ENCODE measurements at places on chromosomes 2 and 18.

DNA sequence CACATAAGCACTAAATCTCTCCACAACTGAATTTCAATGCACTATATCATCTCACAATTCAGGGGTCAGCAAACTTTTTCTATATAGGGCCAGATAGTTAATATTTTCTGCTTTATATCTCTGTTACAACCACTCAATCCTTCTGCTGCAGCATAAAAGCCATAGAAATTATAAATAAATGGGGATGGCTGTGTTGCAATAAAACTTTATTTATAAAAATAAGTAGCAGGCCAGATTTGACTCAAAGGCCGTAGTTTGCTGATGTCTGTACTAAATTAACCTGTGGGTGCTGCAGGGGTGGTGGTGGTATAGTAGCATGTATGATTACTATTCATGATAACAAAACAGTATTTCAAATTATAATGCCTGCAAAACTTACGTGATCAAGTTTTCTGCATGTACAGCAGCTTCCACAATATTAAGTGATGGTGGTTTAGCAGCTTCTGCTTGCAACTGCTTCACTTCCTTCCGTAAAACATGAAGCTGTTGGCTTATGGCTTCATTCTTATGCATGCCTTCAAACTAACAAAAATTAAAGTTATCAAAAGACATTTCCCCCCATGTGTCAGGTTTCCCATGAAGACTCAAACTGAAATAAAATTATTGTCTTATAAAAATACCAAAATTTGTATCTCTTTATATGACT lies 64.1 kb downstream of the SIGLEC15 start:
- no peak for DNase-seq

DNA sequence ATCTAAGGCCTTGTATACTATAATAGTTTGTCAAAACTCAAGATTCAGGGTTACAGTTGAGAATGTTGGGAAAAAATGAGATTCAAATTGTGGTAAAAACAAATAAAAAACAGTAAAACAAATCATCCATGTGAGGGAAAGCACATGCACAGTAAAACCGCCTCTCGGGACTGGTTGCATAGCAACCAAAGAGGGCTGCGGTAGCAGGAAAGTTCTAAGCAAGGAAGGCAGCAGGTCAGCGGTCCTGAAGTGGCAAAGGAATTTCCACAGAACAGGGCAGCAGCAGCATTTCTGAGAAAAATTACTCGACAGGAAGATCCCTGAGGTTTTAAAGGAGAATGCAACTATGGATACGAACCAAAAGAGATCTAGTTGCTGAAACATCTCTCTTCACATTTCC lies 93.7 kb downstream of the DYNAP start:
- no peak for DNase-seq

DNA sequence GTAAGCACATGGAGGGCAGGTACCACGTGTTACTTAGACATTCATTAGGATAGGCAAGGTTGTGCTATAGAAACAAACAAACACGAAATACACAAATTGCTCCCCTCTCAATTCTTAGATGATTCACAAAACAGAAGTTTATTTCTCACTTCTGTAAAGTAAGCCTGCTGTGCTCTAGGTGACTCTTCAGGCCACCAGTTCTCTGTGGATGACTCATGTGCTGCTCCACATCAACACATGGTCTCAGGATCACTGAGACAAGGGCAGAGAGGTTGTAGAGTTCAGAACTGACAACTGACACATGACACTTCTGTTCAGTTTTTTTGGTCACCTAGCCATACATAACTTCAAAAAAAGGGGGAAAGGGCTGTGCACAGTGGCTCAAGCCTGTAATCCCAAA lies 70.6 kb downstream of the DAW1 start:
- no peak for DNase-seq

DNA sequence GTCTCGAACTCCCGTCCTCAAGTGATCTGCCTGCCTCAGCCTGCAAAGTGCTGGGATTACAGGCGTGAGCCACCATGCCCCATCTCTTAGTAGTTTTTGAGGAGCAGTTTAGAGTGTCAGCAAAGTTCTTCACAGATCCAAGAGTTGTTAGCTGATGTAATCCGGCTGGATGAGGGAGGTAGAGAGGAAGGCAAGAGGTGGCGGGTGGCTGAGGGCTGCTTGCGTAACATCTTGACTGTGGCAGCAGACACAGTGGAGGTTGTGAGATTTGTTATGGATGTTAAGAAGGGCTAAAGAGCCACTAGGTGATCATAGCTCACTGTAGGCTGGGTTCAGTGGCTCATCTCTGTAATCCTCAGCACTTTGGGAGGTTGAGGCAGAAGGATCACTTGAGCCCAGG lies 19.5 kb upstream of the FAM136A start:
- DNase-seq, result no peak

DNA sequence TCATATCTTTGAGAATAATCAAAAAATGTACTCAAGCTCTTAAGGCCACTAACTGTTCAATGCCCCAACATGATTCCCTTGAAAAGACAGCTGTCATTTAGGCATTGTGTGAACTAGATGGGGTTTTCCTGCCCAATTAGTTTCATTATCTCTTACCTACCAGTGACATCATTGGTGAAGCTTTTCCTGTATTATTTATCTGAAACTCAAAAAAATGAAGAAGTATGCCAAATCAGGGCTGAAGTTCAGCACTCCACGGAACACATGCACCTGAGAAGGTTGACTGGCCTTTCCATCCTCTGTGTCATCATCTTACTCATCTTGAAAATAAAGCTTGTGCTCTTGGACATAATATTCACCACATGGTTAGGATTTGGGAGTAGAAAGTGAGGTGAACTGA lies 126.4 kb downstream of the TXNL1 start:
- no peak for DNase-seq

GRCh38 chr2:181239201-181239799 lies 217.9 kb upstream of the ITGA4 start:
- DNase-seq, result no peak

DNA sequence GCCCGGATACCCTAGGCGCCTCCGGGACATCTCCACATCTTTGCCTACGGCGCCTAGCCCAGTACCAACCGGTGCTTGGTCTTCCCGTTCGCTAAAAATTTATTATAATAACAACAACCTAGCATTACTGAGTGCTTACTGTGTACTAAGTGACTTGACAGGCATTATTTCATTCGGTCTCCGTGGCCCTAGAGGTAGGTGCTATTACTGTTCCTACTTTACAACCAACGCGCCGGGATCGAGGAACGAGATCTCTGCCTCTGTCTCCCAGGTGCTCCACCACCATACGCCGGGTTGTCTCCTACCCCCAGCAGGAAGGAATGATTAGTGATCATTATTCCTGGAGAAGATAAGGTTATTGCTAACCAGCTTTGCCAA lies 657 bp upstream of the BIN1 start:
- DNase-seq, result peak; percentile 43

- DNase-seq, result no peak
Measured at GRCh38 chr2:29360016-29360784, 245.0 kb downstream of the CLIP4 start.

- DNase-seq, result no peak
Measured at GRCh38 chr2:14023558-14023957, 609.0 kb upstream of the LRATD1 start.

DNA sequence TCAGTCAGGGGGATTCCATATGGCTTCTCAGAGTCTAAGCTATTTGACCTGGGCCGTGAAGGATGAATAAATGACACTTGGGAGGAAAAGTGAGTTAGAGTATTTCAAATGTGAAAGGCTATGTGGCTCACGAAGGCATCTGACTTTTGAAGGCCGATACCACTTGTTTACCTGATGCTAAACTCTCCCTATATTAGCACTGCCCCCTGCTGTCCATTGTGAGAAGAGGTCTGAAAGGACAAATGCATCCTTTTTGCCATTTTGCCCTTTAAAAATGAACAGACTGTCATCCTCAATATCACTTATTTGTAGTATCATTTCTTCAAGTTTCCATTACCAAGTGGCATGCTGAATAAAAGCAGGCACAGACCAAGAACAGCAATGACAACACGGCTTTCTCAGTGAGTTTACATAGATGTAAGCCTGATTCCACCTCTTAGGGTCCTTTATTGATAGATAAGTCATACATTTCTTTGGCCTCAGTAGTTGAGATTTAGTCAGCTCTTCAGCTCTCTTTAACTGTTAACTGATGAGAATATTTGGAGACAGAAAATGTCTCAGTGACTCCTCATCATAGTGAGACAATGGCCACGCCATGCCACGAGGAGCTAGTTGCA lies 40.1 kb downstream of the DOCK10 start:
- peak; percentile 59 for DNase-seq

- DNase-seq, result no peak
Measured at GRCh38 chr2:55099878-55100820, 49.9 kb upstream of the RTN4 start.

DNA sequence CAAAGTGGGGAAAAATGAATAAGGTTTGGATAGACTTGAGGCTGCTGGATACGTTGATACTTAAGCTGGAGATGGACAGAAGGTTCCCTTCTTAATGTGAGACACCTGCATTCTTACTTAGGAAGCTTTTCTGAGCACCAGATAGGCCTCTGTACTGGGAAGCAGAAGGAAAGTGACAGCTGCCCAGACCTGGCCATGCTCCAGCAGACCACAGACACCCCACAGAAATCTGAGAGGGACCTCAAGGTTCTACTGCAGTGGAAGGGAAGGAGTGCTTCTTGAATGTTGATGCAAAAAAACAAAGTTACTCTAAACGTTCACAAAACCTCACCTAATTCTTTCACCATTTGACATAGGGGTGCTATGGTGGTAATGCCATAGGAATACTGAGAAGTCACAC lies 642.1 kb upstream of the ID2 start:
- no peak for DNase-seq

DNA sequence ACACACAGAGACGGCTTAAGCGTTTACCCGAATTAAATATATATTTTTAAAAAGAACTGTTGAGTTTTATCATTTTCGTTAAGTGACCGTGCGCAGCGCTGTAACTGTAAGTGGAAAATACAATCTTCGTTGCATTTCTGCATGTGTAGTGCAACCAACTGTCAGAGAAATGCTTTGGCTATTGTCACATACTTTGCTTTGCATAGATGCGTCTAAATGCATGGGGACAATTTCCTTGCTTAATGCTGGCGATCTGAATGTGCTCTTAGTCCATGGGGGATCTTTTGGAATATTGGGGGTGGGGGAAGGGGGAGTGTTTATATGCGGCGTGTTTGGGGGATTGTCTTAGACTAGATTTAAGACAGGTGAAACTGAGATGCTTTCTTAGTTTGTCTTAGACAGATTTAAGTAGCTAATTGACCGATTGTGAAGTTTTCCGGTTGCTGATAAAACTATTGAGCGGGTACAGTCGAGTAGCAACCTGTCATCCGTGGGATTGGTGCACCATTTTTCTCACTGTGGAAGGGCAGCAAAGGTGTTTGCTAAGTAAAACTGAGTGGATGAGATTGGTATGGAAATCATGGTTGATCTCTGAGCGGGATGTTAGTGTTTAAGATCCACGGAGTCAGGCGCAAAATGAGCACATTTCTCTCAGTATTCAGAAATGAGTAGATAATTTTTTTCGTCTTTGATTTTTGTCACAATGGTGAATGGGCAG lies 476 bp downstream of the VSNL1 start:
- no peak for DNase-seq

DNA sequence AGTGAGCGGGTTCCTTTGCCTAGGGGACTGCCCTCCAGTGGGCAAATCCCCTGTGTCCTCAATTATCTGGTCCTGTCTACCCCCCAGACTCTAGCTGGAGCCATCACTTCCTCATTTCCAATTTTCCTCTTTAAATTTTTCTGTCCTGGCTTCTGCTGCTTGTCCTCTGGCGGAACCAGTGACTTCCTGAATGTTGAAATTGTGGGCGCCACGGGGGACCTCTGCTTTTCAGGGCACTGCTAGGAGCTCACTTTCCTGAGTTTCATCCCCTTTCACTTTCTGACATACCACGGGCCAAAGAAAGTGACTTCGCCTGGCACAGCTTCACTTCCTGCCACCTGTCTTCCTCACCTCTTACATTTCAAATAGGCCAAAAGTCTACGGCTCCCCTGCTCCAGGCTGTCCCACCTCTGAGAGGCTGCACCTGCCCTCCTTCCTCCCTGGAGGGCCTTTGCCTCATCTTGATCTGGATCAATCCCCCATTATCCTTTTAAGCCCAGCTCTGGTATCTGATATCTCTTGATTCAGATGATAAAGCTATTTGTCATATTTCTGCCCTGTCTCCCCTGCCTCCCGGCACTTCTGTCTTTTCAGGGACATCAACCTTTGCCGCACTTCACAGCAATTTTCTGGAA lies 1.4 kb upstream of the MARCO start:
- DNase-seq, result no peak

DNA sequence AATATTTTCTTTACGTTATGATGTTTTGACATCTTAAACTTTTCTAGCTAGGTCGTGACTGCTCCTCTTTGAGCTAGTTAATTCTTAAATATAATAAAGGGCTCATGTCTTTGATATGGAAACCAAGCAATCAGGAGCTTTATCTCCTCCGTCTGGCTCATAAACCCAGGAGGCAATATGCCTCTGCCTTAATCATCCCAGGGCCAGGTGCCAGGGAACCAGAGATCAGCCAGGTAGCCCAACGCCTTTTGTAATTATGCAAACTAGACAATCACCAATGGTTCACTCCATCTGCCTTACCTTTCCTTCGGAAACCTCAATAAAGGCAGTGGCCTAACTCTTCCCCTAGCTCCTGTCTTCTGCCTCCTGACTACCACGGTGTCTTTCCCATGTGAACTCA lies 213.7 kb downstream of the KCNJ3 start:
- DNase-seq, result no peak

DNA sequence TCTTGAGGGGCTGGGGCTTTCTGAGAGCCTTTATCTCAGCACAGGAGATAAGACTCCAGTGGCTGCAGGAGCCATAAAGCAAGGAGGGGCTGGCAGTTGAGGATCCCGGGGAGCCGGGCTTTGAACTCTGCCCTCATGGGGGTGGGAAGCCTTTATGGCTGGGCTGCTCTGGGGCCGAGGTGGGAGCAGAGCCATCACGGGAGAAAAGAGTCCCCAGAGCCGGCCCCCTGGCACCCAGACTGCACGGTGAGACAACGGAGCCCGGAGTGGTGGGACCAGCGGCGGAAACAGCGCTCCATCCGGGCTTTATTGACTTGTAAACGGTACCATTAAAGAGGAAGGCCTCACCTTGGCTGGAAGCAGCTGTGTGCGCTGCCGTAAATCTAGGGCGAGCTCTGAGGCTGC lies 162.6 kb downstream of the MYCN start:
- DNase-seq, result no peak

GRCh38 chr2:27421660-27422250 lies 6.7 kb upstream of the NRBP1 start:
- DNase-seq, result no peak

DNA sequence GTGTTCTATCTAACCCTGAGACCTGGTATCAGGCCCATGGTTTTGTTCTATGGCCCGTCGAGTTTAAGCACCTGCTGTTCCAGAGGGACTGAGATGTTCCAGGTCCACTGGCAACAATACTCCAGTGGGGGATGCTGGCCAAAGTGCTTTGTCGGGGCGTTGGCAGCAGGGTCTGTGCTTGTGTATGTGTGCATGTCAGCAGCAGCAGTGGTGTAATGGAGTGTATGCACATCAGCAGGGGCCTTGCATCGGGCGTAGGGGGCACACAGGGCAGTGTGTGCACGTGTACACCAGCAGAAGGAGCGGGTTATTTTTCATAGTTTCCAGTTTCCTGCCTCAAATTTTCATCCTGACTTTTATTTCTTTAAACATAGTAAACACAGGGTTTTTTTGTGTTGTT lies 37.8 kb upstream of the THUMPD2 start:
- DNase-seq, result no peak

- DNase-seq, result peak; percentile 80
Measured at GRCh38 chr2:174395284-174395968, at the start of gene SCRN3. Gene SCRN3, plus strand, starts transcription at chr2:174395730. Its CDS starts 2,554 bp downstream, at chr2:174398284.

GRCh38 chr2:128395640-128396499 lies 77.2 kb upstream of the HS6ST1 start:
- DNase-seq, result no peak
